ENCODE measurements at places on chromosomes 12 and 14.

GRCh38 chr12:6224550-6224949 is 24.4 kb downstream of the CD9 start:
- H3K4me3 ChIP-seq, result no peak overlapping the region
- H3K36me3 ChIP-seq, result no peaks in the 10 kb centered on the region
- no peaks in the 10 kb centered on the region for H3K27me3 ChIP-seq
- peak overlapping the region; percentile 94 for H3K27ac ChIP-seq

DNA sequence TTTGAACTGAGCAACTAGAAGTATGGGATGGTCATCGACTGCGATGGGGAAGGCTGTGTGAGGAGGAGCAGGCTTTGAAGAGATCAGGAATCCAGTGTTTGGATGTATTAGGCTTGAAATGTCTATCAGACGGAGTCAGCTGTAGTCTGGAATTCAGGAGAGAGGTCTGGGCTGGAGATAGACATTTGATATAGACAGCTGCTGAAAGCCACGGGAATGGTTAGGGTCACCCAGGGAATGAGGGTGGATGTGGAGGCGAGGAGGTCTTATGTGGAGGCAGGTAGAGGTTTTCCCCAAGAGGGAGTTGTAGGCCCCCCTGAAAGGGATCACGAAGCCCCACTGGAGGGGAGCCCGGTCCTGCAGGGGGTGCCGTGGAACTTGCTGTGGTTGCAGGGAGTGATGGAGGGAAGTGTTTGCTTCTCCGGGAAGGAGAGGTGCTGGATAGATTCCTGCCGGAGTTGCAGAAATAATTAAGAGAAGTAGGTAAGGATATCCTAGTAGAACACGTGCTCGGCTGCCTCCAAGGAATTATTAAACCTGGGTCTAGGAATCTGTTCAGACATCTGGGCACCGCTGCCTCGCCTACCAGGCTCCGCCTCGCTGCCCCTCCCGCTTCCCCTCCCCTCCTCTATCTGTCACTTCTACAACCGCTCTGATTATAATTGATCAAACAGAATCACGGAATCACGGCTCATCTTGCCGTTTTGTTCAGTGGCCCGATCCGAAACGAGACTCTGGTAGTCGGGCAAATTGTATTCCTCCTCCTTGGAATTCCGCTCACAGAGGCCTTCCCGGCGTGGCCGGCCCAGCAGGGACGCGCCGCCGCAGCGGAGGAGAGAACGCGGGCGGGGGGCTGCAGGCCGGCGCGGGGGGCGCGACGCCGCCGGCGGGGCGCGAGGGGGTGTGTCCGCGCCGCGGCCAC is 826 bp upstream of the CACNA1C start:
- peaks cover 6% of the 10 kb centered on the region for H3K27me3 ChIP-seq
- H3K4me3 ChIP-seq, result no peak overlapping the region
- H3K36me3 ChIP-seq, result no peaks in the 10 kb centered on the region

- H3K4me1 ChIP-seq, result no peaks in the 10 kb centered on the region
- no peaks in the 10 kb centered on the region for H3K36me3 ChIP-seq
- DNase-seq, result no peak
- H3K4me3 ChIP-seq, result no peak overlapping the region
These were observed 58.4 kb upstream of the BDKRB2 start for GRCh38 chr14:96146131-96146771.

DNA sequence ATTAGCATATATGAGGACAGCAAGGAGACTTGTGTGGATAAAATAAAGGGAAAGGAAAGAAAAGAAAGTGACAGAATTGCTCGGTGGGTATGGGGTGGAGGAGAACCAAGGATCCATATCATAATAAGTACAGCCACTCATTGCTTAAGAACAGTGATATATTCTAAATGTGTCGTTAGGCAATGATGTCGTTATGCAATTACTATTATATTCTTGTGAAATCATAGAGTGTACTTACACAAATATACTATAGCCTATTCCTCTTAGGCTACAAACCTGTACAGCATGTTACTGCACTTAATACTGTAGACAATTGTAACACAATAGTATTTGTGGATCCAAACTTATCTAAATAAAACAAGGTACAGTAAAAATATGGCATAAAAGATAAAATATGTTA is 271.1 kb downstream of the CCER1 start:
- H3K27me3 ChIP-seq, result no peaks in the 10 kb centered on the region
- no peaks in the 10 kb centered on the region for H3K36me3 ChIP-seq
- H3K4me3 ChIP-seq, result no peak overlapping the region
- DNase-seq, result no peak

DNA sequence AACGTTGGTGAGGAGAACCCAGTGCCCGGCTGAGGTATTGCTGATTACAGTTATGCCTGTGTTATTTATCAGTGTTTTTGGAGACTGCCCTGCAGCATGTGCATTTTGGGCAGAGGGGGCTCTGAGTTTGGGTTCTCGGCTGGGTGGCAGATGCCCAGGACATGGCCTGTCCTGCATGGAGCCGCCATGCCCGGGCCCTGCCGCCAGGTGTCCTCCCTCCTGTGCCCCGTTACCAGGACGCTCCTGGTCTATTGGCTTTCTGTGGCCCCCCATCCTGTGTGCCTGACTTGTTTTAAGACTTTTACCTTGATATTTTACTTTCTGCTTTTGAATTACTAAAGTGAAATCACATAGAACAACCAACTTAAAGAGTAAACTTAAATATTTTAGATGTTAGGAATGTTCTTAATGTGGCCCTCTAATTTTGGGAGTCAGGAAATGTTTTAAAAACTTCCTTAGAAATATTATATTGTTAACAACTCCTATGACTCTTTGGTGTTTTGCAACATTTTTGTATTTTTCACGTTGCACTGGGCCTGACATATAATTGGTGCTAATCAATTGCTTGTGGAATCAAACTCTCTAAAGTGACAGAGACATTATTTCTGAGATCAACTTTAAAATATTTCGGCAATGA is 51.8 kb downstream of the PRIMA1 start:
- H3K4me1 ChIP-seq, result no peaks in the 10 kb centered on the region
- H3K27ac ChIP-seq, result no peak overlapping the region
- no peak overlapping the region for H3K4me3 ChIP-seq
- H3K36me3 ChIP-seq, result no peaks in the 10 kb centered on the region
- DNase-seq, result peak; percentile 16
